PC-9 (cell line): ENCODE measurements at places on chromosomes 5 and 9. TPM values are rescaled to one million over a fixed set of nuclear protein-coding genes. Genes with fewer than 3 reads are reported as not detected.

- DNase-seq, result peak; percentile 44
Observed at GRCh38 chr5:40410231-40410861, 269.4 kb upstream of the PTGER4 start.

DNA sequence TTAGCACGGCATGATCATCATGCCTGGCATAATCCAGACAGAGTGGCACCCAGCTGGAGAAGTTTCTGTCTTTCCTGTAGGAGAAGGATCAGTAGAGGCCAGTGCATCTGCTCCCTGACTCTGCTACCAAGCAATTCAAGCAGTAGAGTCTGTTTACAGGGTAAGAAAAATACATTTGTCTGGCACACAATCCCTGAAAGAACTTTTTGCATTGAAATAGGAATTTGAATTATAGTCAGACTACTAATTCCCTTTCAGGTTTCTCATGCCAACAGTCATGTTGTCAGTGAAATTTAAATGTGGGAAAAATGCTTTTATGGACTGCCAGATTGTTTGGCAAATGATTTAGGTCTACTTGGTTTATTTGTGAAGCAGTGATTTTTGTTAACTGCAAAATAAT, 125.6 kb downstream of the RAB3C start:
- DNase-seq, result no peak

DNA sequence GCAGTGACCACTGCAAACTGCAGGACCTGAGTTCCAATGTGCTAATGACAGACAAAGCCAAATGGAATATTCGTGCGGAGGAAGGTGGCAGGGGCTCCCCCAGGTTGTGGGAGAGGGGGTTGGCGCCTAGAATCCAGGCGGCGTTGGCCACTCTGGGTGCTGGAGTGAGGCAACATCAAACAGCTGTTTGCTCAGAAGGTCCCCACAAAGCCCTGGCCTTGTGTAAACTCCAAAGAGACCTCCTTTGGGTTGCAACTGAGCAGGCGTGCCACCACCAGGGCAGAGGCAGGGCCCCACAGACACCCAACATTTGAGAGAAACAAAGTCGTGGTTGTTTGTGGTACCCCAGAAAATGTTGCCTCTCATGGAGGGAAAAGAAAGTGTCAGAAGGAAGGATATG, 14.5 kb downstream of the STKLD1 start:
- no peak for DNase-seq

DNA sequence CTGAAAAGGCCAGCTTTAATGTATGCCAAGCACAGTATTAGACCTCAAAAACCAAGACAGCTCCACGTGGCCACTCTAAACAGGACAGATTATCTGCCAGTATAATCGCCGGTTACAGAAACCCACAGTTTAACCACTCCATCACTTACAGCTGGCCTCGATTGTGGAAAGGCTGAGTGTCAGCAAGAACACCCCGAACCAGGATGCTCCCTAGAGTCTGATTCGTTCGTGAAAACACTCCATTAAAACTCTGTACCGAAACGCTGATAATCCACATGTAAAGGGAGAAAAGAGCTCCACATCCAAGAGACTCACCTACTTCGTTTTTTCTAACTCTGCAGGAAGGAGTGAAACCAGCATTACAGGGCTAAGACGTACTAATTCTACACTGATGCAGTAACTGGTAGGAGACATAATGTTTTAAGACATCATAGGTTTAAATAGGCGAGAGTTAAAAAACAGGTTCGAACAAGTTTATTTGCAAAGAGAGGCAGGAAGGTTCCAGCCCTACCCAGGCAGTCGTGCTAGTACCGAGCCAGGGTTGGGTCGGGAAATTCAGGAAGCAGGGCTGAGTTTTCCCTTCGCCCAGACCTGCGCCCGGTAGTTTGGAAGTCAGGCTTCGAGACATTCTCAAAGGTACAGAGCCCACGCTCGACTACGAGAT, 949 bp downstream of the SERINC5 start:
- DNase-seq, result no peak

DNA sequence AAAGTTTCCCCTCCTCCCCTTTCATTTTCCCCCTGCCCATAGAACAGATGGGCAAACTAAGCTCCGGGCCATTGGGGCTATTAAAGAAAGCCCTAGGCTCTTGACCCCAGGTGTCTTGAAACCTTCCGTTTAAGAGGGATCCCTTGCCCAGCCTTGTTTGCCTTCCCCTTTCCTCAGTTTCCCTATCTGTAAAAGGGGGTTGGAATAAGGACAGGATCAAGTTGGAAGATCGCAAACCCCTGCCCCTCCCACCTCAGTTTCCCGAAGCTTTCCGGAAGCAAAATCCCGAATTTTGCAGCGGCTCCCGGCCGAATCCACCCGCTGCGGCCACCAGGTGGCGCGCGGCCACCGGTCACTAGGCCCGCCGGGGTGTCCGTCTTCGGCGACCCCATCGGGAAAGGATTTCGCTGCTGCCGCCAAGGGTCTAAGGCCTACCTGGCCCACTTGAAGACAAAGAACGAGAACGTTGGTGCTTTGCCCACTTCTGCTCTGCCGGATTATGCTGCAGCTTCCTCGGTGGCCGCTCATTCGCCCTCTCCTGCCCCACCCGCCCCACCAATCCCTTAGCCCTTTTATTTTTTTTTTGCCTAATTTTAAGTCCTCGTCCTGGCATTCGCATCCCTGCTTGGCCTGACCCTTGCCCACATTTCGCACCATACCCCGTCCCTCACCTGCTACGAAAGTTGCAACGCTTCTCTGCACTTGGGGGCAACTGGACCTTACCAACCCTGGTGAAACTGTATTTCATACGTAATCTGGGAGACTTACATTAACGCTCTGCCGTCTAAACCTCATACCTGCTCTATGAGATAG, 962 bp upstream of the NR6A1 start:
- DNase-seq, result peak; percentile 65

DNA sequence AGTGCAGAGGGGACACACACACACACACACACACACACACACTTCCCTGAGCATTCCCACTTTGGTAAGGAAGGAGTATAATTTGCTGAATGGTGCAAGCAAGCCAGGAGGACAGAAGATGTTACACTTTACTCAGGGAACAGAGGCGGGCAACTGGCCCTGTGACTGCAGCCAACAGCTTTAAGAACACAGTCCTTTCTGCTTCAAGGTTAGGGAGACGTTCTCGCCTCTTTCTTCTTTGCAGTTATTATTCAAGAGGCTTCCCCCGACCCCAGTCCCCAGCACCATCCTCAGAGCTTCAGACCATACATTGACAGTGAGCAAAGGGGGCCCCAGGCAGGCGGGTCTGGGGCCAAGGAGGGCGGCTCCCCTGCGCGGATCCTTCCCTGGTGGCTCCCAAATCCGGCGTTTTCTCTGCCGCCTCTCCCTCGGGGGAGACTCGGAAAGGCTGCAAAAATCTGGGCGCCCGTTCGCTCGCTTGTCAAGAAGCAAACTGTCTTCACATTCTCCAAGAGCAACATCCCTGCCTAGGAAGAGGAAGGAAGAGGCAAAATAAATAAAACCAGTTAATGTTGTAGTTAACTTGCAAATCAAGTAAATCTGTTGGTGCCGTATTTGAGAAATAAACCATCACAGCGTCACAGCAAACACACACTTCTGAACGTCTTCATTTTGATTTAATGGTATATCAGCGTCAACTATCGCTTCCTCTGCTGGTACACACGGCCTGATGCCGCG, 3.8 kb upstream of the LHX2 start:
- DNase-seq, result no peak

- DNase-seq, result no peak
Observed at GRCh38 chr5:39801306-39801705, 376.5 kb upstream of the DAB2 start.

DNA sequence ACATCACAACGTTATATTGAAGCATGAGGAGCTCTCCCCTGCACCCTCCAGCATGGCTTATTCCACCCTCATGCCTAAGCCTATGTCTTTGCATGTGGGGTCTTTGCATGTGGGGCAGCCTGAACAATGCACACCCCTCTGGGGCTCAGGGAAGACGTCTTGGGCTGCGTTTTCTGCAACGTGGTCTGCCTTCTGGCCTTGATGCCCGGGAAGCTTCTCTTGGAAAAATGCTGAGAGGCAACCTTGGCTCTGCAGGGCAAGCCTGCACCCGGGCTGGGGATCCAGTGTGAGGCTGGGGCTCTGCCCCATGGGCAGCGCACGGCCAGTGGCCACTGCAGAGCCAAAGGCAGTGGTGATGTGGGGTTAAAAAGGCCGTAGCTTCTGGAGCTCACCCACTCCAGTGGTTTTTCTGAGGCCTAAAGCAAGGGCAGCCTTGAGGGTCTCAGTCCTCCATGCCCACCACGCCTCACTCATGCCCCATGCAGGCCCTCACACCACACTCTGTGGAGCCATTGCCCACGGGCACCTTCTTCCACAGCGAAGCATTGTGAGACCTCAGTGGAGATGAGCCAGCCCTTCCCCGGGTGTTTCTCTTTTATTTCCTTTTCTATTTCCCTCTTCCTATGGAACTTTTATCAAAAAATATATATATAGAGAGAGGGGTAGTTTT, 112.2 kb downstream of the MRPL36 start:
- no peak for DNase-seq

DNA sequence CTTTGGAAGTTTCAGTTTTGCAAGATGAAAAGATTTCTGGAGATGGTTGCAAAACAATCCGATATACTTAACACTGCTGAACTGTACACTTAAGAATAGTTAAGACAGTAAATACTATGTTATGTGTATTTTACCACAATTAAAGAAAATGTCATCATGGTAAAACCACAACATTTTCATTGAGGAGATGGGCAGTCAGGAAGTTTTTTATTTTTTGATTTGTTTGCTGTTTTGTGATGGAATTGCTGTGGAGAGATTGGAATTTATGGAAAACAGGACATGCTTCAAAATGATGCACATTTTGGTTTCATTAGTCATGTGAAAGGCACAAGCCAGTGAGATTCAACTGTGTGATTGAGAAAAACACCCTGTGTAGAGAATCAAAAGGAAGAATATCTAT, 90.5 kb upstream of the AGXT2 start:
- DNase-seq, result no peak

DNA sequence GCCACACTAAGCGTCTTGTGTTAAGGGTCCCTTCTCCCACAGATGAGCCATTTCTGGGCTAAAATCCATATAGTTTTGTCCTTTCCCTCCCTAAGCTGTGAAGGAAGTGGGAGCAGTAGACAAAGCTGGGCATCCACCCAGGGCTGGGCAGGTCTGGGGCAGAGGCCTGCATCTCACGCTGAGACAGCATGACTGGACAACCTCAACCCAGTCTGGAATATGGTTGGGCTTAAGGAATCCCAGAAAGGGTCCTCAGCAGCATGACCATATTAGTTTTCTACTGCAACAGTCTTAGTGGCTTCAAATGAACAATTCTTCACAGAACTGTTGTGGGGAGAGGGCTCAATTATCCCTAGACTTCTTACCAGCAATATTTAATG, 173.8 kb downstream of the AUH start:
- DNase-seq, result no peak

GRCh38 chr5:151619812-151620460, 28.8 kb upstream of the FAT2 start:
- peak; percentile 82 for DNase-seq

GRCh38 chr5:168965638-168966037, 335.3 kb downstream of the SLIT3 start:
- DNase-seq, result no peak

DNA sequence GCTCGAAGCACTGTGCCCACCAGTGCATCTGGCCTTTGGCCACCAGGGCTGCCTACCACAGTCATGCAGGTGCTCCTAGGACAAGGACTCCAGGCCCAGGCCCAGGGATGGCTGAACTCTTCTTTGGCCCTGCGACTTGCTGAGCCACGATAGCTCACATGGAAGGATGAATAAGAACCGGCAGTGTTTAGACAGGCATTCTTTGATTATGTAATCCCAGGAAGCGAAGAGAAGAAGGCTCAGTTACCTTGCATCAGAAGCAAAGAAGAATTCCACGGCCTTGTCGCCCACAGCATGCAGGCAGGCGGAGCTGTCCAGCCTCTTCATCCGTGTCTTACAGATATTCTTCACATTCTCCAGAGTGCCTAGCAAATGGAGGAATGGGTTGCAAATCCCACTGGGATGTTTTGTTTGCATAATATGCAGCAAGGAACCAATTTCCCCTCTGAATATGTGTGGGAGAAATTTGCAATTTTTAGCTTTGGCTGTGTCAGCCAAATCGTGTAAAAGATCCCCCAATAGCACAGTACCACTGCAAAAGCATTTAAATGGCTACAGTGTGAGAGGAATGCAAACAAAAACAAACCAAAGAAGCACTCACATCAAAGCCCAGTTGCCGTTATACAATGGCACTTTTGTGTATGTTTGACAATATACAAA, 29.1 kb downstream of the GFPT2 start:
- DNase-seq, result no peak

DNA sequence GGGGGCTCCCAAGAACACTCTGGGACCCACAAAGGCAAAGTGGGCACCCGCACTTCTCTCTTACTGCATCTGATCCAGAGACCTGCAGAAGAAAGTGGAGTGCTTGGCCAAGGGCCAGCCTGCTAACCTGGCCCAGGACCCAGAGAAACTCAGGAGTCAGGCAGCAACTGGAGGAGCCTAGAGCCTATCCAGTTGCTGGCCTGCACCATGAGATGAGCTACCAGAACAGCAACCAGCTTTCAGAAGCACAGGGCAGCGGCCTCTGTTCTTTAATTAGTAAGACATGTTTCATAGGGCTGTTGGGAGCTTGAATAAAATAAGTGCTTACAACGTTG, 298.3 kb downstream of the GADD45G start:
- no peak for DNase-seq

- no peak for DNase-seq
Observed at GRCh38 chr9:134617246-134617645, 24.4 kb upstream of the COL5A1 start.

ELOVL7 gene
- total RNA-seq, result 17.2 and 24.3 TPM in 2 replicates

INSL4 gene
- not detected in 2 replicates for total RNA-seq

SHOC1 gene
- total RNA-seq, result 0.20 TPM in 1 of 2 replicates, not detected in the other

PLK2 gene
- 508 and 615 TPM in 2 replicates for total RNA-seq

ZNG1E gene
- total RNA-seq, result 33.2 and 39.6 TPM in 2 replicates

IL9 gene
- total RNA-seq, result not detected in 2 replicates

NR2F1-AS1 gene
- total RNA-seq, result 5.9 and 6.0 TPM in 2 replicates

PCDHGA7 gene
- total RNA-seq, result not detected in 2 replicates

SLC6A3 gene
- not detected in 2 replicates for total RNA-seq
